ENCODE measurements at places on chromosomes 6 and 20.
A peak's percentile ranks its signal among the peaks of the same experiment; 100 is the strongest.

- no peaks in the 10 kb centered on the region for H3K4me1 ChIP-seq
- no peak overlapping the region for H3K4me3 ChIP-seq
- H3K27ac ChIP-seq: no peak overlapping the region
- DNase-seq: no peak
- H3K27me3 ChIP-seq: no peaks in the 10 kb centered on the region
Measured at GRCh38 chr6:135906542-135906941, 55.0 kb downstream of the PDE7B start.

- H3K4me1 ChIP-seq: no peaks in the 10 kb centered on the region
- H3K27me3 ChIP-seq: no peaks in the 10 kb centered on the region
- H3K27ac ChIP-seq: no peak overlapping the region
- DNase-seq: no peak
- no peak overlapping the region for H3K4me3 ChIP-seq
Measured at GRCh38 chr6:74133073-74133472, 437.1 kb downstream of the CD109 start.

DNA sequence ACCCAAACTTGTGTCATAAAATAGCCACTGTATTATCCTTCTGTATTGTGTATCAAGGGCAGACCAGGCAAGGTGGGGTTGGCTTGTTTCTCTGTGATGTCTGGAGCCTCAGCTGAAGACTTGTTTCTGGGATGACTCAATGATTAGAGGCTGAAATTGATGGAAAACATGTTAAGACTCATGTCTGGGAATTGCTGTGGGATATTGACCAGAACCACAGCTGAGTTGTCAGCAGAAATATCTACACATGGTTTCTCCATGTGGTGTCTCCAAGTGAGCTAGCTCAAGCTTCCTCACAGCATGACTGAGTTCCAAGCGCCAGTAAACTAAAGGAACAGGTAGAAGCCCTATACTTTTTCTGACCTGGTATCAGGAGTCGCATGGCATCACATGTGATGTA, 128.5 kb upstream of the SYNDIG1 start:
- no peak overlapping the region for H3K4me3 ChIP-seq
- H3K27me3 ChIP-seq: no peaks in the 10 kb centered on the region
- no peaks in the 10 kb centered on the region for H3K36me3 ChIP-seq

DNA sequence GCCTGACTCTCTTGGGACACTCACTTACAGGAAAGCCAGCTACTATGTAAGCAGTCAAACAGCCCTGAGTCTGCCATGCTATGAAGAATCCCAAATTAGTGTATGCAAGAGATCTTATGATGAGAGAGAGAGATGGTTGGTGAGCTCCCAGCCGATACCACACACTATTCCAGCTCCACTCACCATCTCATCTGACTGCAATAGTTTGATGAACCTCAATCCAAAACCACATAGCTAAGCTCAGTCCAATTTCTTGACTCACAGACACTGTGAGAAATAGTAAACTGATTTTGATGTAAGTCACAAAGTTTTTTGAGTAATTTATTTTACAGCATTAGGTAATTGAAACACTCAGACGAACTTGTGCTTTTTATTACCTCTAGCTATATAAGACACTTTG, 441.4 kb downstream of the COL12A1 start:
- H3K4me3 ChIP-seq: no peak overlapping the region
- H3K27ac ChIP-seq: no peak overlapping the region
- DNase-seq: no peak
- H3K36me3 ChIP-seq: no peaks in the 10 kb centered on the region

DNA sequence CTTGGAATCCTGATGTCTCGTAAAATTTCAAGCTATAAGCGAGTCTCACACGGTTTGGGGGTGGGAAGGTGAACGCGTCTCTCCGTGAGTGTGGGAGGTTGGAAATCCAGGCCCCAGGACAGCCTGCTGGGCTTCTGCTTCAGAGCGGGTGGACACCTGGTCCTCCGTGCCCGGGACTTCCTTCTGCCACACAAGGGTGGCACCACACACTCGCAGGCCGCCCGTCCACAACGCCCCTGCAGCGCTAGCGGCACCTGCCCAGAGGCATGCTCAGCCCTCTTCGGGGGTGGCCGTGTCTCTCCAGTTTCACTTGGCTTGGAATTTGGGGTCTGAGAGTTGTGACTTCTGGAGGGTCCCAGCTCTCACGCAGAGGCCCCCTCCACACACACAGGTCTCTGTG, 151.9 kb downstream of the PHACTR3 start:
- no peaks in the 10 kb centered on the region for H3K36me3 ChIP-seq
- no peak overlapping the region for H3K27ac ChIP-seq
- no peak for DNase-seq
- no peaks in the 10 kb centered on the region for H3K27me3 ChIP-seq
- H3K4me3 ChIP-seq: no peak overlapping the region

DNA sequence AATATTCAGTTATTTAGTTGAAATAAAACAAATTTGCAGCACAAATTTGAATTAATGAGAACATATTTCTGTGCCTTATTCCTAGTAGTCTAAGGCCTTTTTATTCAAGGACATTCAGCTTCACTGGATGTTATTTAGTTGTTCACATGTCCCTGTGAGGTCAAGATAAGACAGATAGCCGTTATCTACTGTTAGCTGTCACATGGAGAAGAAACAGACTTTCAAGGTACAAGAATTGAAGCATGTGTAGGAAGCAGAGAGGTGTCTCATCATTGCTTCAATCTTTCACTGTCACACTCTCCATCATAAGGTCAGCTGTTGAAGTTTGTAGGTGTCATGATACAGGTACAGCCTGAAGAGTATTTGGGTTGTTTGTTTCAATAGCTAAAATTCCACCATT, 112.9 kb upstream of the JAG1 start:
- no peaks in the 10 kb centered on the region for H3K27me3 ChIP-seq
- no peak overlapping the region for H3K4me3 ChIP-seq
- no peak for DNase-seq
- H3K36me3 ChIP-seq: no peaks in the 10 kb centered on the region

DNA sequence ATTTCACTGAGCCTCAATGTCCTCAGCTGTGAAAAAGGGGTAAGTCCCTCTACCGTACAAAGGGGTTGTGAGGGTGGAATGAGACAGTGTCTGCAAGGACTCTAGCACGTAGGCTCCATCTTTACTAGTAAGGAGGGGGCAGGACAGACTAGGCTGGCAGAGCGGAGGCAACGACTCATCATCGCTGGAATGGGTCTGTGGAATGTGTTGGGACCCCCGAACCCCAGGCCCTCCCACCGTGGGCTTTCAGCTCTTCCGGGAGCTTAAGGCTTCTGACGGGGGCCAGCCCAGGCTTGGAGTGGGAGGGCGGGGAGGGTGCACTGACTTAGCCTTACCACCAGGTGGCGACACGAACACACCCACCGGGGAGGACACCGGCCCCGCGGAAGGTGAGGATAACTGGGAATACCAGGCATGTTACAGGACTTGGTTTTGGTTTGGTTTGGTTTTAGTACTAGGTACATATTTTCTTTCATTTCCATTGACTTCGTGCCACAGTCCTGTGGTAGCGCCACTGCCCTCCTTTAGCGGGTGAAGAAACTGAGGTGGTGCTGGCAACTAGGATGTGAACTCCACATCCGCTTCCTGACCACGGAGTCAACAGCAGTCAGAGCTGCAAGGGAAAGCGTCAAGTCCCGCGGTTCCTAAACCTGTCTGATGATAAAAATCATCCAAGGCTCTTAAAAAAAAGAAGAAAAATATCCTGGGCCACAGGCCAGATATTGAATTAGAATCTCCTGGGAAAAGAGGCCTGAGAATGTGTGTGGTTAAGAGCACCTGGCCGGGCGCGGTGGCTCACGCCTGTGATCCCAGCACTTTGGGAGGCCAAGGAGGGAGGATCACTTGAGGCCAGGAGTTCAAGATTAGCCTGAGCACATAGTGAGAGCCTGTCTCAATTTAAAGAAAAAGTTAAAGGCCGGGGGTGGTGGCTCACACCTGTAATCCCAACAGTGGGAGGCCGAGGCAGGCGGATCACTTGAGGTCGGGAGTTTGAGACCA, 10.3 kb upstream of the TULP1 start:
- DNase-seq: peak; percentile 20
- no peak overlapping the region for H3K27ac ChIP-seq
- peak overlapping the region; percentile 48 for H3K4me3 ChIP-seq
- no peaks in the 10 kb centered on the region for H3K27me3 ChIP-seq

DNA sequence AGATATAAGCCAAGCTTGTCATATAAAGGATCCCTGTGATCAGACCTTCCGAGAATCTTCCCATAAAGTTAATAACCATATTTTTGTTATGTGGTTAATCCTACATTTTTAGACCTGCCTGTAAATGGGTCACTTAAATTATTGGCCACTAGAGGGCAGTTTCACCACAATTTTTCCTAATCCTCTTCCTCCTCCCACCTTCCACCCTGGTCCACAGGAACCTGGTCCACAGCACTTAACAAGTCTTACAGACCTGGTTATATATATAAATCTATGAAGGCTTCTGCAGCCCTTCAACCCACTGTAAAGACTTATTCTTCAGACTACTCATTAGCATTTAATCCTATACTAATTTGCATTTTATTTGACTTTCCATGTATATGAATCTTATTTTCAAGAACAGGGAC, 28.3 kb downstream of the MRS2 start:
- no peak overlapping the region for H3K4me3 ChIP-seq
- H3K27me3 ChIP-seq: no peaks in the 10 kb centered on the region
- H3K27ac ChIP-seq: no peak overlapping the region
- DNase-seq: no peak

GRCh38 chr6:142771162-142771561, 173.8 kb downstream of the HIVEP2 start:
- no peak overlapping the region for H3K4me3 ChIP-seq
- no peak overlapping the region for H3K27ac ChIP-seq
- H3K27me3 ChIP-seq: no peaks in the 10 kb centered on the region
- no peaks in the 10 kb centered on the region for H3K4me1 ChIP-seq
- DNase-seq: no peak

DNA sequence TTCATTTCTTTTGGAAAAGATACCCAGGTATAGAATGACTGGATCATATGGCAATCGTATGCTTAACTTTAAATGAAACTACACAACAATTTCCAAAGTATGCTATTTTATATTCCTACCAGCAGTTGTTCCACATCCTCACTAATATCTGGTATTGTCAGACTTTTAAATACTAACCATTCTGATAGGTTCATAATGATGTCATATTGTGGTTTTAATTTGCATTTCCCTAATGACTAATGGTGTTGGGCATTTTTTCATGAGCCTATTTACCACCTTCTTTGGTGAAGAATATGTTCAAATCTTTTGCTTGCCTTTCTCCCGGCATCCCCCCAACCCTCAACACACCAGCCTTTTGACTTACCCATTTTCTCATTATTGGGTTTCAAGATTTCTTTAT, 96.2 kb upstream of the HMGN3 start:
- H3K36me3 ChIP-seq: no peaks in the 10 kb centered on the region
- H3K4me3 ChIP-seq: no peak overlapping the region
- no peaks in the 10 kb centered on the region for H3K27me3 ChIP-seq
- no peaks in the 10 kb centered on the region for H3K4me1 ChIP-seq
- no peak overlapping the region for H3K27ac ChIP-seq
- DNase-seq: no peak

DNA sequence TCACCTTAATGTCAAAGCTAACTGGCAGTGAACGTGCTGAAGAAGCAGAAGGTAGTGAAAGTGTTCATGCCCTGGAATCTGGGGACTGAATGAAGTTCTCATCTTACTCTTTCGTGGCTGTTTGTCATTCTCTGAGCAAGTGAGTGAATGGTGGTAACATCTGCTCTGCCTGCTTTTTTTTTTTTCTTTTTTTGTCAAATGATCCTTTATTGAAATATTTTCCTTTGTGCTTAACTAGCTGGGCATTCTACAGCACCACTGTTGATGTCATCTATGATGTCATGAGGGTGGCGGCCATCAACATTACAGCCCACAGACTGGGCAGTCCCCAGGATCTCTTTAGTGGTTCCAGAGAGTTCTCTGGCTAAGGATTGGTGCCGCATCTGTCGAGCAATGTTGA, 65.2 kb downstream of the RIN2 start:
- H3K27me3 ChIP-seq: no peaks in the 10 kb centered on the region
- no peak overlapping the region for H3K27ac ChIP-seq
- no peaks in the 10 kb centered on the region for H3K4me1 ChIP-seq
- no peaks in the 10 kb centered on the region for H3K36me3 ChIP-seq
- H3K4me3 ChIP-seq: no peak overlapping the region

DNA sequence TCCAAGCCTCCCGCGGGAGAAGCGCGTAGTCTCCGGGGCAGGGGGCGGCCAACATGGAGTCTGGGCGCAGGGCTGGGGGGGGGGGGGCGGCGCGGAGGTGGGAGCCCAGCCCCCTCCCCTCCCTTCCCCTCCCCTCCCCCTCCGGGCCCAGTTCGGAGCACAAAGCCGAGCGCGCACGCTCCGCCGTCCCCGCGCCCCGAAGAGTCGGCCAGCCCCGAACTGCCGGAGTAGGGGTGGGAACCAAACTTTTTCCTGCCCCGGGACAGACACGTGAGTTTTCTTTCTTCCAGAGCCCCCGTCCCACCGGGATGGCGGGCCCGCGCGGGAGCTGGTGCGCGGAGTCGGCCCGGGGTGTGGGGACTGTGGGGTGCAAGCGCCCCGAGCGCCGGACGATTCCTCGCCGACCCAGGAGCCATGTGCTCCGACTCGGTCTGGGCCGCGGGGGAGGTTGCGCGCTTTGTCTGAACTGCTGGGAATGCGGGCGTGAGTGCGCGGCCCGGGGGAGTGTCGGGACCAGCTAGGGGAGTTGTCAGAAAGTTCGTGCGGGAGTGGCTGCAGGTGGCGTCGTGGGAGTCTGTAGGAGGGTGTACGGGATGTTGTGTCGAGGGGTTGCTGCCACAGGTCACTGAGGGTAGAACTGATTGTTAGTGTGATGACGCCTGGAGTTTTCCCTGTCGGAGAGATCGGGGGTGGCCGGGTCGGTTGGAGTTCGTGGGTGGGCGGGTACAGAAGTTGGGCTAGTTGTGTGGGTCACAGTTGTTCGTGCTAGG, 1.2 kb downstream of the TGIF2 start:
- no peaks in the 10 kb centered on the region for H3K27me3 ChIP-seq
- peaks cover 7% of the 10 kb centered on the region for H3K36me3 ChIP-seq
- DNase-seq: no peak
- peaks cover 4% of the 10 kb centered on the region for H3K4me1 ChIP-seq
- H3K27ac ChIP-seq: peak overlapping the region; percentile 37
- H3K4me3 ChIP-seq: peak overlapping the region; percentile 94

- H3K4me1 ChIP-seq: no peaks in the 10 kb centered on the region
- no peak overlapping the region for H3K4me3 ChIP-seq
Measured at GRCh38 chr6:3385660-3386151, 71.1 kb downstream of the SLC22A23 start.

GRCh38 chr6:6816716-6817115, 228.2 kb downstream of the LY86 start:
- no peaks in the 10 kb centered on the region for H3K4me1 ChIP-seq
- H3K27me3 ChIP-seq: no peaks in the 10 kb centered on the region
- DNase-seq: no peak
- no peaks in the 10 kb centered on the region for H3K36me3 ChIP-seq
- H3K27ac ChIP-seq: no peak overlapping the region
- H3K4me3 ChIP-seq: no peak overlapping the region

DNA sequence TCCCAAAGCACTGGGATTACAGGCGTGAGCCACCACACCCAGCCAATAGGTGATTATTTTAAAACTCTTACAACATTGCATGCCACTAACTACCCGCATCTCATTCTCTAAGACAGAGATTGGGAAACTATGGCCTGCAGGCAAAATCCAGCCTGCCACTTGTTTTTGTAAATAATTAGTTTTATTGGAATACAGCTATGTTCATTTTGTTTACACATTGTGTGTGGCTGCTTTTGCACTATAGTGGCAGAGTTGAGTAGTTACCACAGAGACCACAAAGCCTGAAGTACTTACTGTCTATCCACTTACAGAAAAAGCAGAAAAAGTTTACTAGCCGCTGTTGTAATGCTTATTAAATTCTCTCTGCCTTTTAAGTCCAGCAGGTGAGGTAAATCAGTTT, 16.4 kb upstream of the PKIG start:
- DNase-seq: no peak
- no peaks in the 10 kb centered on the region for H3K36me3 ChIP-seq
- H3K27me3 ChIP-seq: no peaks in the 10 kb centered on the region
- H3K4me1 ChIP-seq: peaks cover 6% of the 10 kb centered on the region
